Stimulated activated CD8-positive, alpha-beta memory T cell treated with anti-CD3 and anti-CD28 coated beads, Interleukin-4, amount 100 ng/mL, for 4 hours (primary cell): ENCODE measurements at places on chromosomes 7 and 10.

DNA sequence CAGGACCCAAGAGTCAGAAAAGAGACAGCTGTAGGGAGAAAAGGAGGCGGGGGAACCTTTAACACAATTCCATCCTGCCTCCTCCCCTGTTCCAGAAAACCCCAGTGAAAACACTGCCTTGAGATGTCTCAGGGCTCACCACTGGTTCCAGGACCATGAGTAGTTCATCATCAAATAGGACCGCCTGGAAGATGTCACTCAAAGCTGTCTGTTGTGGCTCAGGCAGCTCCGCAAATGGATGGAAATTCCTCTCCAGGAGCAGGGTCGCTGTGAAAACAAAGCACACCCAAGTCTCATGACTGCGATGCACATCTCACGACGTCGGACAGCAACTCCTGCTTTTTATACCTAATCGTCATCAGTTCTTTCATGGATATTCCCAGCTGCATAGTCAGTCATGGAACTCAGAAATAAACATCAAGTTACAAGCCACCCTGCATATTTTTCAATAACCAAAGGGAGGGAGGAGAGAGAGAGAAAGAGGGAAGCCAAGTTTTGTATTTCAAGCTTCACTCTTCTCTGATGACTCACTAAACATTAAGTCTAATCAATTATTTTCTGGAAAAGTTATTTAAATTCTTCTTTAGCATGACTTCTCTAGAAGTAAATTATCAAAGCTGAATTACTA is 49.2 kb downstream of the GSDME start:
- no peak for DNase-seq

GRCh38 chr7:105999256-105999655 is 36.2 kb downstream of the CDHR3 start:
- no peak for DNase-seq

GRCh38 chr10:73983096-73984047 is 14.5 kb upstream of the VCL start:
- no peak for DNase-seq

DNA sequence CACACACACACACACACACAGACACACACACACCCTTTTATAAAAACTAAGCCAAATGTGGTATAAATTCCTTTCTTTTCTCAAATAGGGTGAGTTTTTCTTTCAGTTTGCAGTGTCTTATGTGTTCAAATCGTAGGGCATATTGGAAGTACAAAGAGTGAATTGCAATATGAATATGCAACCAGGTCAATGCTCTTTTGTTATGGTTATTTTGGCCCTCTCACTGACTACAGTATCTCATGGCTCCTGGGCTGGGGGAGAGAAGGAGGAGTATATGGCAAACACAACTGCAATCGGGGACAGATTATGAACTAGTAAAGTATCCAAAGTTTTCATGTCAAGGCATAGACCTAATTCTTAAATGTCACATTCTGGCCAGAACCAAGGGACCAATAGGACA is 301.9 kb downstream of the PLXDC2 start:
- DNase-seq, result no peak

DNA sequence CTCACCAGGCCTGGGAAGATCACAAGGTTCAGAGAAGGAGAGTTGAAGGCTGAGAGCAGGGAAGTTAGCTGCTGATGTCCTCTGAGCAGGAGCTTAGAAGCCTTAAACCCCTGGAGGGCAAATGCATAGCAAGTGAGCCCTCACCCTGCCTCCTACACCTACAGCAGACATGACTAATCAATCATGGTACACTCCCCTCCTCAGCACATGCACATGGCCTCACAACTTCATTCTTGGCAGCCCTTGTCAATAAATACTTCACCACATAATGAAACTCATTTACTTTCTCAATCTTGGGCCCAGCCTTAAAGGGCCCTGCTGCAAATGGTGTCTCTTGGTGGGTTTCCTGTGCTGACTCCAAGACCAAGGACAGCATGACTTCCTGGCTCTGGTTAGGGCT is 12.9 kb downstream of the MMRN2 start:
- DNase-seq, result no peak

- no peak for DNase-seq
These were observed 77.6 kb upstream of the JAZF1 start for GRCh38 chr7:28258240-28258639.

GRCh38 chr7:69643265-69643664 is 45.0 kb downstream of the AUTS2 start:
- no peak for DNase-seq

DNA sequence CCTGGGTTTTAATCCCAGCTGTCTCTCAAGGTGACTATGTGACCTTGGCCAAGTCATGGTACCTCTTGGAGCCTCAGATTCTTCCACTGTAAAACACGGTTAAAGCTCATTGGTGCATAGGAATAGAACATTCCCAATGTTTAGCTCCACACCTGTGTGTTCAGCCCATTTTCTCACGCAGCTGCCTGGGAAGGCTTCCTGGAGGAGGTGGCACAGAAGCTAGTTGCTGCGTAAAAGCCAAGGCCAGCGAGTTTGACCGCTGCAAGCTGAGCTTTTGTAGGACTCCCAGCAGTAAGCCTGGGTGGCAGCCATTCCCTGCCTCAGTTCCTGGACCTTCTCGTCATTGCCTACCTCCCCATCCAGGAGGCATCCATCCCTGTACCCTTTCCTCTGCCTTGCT is 326.6 kb downstream of the RPS24 start:
- no peak for DNase-seq

DNA sequence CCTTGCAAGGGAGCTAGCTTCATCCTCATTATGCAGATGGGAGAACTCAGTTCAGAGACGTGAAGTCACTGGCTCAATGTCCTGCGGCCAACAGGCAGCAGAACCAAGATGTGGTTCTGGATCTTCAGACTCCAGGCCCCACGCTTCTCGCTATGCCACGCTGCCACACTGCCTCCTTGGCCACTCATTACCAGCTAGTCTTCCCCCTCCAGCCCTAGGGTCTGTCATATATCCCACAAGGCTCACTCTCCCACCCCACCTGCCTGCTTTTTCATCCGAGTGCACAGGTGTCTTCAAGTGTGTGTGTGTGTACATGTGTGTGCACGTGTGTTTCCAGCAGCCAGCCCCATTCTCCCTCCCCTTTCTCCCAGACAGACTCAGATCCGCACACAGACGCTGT is 53.4 kb downstream of the DENND2A start:
- no peak for DNase-seq

DNA sequence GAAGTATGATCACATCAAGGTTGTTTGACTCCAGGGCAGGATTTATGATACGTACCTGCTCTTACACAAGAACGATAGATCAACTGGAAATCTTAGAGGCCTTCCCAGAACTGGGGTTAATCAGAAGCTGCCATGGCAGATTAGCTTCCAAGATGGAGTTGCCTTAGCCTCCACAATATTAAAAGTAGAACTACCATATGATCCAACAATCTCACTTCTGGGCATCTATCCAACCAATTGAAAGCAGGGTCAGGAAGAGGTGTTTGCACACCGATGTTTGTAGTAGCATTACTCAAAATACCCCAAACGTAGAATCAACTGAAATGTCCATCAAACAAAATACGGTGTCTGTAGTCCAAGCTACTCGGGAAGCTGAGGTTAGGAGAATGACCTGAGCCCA is 6.6 kb downstream of the PILRB start:
- no peak for DNase-seq

GRCh38 chr7:100130608-100131453 is 4.1 kb downstream of the MBLAC1 start:
- DNase-seq, result peak; percentile 59

DNA sequence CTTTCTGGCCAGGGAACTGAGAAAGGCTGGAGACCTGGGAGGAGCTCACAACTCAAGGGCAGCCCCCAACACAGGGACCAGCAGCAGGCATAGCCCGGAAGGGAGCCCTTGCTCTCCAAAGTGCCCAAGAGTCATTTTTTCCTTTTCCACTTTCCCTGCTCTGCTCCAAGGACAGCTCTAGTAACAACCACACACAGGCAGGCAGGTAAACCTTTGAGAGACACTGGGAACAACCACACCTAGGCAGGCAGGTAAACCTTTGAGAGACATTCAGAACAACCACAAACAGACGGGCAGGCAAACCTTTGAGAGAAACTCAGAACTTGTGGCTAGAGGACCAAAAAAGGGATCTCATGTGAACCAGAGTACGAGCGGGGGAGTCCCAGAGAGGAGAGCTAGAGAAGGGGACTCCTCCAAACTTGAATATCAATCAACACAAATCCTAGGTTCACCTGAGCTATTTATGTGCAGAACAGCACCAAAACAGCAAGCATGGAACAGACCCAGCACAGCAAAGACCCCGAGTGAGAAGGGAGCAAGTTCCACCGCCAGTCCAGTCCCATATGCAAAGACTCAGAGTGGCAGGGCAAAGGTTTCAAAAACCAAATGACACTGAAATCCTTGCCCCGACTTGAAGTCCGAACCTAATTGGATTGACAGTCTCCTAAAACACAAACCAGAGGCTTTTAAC is 33.6 kb upstream of the GUSB start:
- no peak for DNase-seq

DNA sequence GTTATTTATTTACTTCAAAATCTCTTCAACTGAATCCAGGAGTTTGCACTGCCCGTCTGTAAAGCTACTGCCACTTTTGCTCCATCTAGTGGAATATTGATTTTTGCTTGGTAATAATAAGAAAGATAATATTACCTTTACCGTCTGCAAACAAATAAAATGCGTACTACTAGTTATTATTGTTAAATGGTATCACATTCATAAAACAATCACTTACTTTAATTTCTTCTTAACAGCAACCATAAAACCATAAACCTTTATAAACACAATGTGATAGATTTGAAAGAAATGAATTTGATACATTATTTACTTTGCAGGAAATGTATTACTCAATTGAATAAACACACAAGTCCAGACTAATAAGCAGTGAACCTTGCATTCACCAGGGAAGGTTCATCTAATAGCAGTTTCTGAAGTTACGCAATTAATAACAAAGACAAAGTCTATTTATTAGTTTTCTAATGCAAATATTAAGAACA is 6.4 kb downstream of the AGMO start:
- no peak for DNase-seq

- DNase-seq, result no peak
These were observed 51.0 kb upstream of the OSBPL3 start for GRCh38 chr7:25031007-25031406.

DNA sequence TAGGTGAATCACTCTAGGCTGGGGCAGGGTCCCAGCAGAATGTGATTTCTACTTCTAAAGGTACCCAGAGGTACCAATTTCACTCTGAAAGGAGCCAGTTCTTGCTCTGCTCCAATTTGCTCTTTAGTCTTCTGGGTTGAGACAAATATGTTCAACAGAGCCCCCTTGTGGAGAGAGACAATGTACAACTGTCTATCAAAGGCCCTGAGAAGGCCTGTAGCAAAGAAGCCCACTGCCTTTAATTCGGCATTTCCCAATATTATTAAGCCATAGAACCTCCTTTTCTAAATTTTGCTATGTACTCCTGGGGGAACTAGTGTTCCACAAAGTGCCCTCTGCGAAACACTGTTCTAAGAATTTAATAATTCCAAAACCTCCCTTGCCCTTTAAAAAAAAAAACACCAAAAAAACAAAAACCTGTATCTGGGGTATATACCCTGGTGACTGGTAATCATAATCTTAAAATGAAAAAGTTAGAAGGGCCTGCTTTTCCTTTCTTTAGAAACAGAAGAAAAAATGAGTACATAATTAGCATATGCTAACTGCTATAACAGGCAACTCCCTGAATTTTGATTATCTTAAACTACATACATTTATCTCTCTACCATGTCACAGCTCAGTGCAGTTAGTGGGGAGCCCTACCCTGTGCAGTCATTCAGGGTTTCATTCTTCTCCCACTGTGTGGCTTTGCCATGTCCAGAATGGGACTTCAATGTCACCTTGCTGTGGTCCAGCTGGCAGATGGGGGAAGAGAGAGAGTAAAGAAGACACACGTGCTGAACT is 160.9 kb upstream of the BMPER start:
- DNase-seq, result no peak

DNA sequence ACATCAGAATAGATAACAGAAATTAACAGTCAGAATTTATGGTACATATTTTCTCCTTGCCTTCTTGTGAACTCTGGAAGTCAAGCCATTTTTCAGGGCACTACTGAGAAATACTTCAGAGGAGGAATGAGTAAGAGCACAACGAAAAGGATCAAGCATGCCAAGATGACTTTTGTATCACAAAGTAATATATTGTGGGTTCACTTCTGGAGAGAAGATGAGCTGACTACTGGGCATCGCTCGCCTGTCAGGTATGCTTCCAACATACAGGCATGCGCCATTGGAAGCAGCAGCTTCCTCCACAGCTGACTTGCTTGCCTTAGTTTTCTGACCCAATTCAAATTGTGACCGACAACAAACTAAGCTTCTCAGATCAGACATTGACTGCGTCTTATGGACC is 137.3 kb downstream of the VTI1A start:
- no peak for DNase-seq

DNA sequence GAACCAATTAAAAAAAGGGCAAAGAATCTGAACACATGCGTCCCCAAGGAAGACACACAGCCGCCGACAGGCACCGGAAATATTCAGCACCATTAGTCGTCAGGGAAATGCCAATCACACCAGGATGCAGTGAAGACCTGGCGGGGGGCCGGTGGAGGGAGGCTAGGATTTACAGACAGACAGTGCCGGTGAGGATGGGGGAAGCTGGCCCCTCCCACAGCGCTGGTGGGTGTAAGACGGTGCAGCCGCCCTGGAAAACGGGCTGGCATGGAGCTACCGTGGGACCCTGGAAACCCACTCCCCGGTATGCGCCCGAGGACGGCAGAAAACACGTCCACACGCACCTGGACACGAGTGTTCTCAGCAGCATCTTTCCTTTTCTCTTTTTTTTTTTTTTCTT is 4.8 kb upstream of the ADAP1 start:
- DNase-seq, result no peak

GRCh38 chr10:116115036-116115641 is 157.9 kb downstream of the GFRA1 start:
- DNase-seq, result no peak

- DNase-seq, result no peak
These were observed 6.7 kb upstream of the LRGUK start for GRCh38 chr7:134120405-134120804.

- DNase-seq, result no peak
These were observed 734.7 kb downstream of the KCNMA1 start for GRCh38 chr10:76902949-76903348.
